ENCODE measurements at places on chromosomes 3 and 15.

DNA sequence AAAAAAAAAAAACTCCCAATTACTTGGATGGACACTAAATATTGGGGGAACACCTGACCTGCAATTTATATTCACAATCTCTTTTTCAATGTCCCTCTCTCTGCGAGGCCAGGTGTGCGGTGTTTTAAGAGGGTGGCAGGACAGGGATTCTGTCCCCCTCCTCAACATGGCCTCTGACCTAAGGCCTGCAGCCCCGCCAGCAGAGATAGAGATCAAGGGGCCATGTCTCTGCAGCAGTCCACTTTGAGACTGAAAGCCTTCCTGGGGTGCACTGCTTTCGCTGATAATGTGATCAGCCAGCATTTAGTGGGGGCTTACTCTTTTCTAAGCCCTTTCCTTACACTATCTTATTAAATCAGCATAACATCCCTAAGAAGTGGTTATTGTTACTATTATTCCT is 419.9 kb downstream of the OCA2 start:
- DNase-seq = no peak

GRCh38 chr3:37601832-37602231 is 259.8 kb upstream of the CTDSPL start:
- DNase-seq = no peak

DNA sequence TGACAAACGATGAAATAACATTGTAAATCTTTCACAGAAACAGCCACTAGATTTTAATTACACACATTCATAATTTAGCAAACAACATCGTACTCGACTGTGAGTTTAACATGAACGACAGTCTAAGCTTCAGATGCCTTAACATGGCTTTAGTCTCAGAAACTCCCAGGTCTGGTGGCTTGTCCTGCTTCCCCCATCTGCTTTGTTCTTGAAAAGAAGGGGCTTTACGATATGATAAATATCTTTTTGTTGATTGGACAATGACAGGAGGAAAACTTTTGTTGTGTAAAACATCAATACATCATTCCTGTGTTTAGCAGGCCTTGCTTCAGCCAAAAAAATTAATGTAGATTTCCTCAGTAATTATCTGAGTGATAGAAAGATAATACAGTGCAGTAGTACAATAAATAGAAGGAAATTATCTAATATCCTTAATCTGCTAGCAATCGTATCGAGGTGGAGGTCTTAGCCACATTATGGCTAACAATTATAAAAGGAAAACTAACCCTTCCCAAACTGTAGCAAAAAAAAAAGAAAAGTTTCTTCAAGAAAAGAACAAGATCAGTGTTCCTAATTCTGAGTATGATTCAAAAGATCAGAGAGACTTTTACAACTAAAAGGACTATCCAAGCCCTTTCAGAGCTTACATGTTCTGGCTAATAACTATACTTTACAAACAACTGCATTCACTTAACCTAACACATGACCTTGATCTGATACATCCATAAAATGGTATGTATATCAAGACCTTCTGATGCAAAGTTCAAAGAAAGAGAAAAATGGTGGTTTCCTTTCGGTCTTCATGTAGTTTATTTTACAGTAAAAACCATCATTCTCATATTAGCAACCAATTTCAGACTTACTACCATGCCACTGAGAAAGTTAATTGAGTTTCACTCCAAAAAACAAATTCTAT is 535.7 kb downstream of the FOXP1 start:
- no peak for DNase-seq

DNA sequence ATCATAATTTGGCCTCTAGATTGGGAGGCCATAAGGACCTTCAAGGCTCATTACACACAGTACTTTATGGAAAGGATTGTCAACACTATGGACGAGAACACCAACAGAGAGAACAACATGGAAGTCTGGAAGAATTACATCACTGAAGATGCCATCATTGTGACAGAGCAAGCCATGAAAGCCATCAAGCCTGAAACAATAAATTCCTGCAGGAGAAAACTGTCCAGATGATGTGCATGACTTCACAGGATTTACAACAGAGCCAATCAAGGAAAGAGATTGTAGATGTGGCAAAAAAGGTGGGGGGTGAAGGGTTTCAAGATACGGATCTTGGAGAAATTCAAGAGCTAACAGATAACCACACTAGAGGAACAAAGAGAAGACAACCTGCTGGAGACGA is 15.9 kb downstream of the IL17RB start:
- no peak for DNase-seq

DNA sequence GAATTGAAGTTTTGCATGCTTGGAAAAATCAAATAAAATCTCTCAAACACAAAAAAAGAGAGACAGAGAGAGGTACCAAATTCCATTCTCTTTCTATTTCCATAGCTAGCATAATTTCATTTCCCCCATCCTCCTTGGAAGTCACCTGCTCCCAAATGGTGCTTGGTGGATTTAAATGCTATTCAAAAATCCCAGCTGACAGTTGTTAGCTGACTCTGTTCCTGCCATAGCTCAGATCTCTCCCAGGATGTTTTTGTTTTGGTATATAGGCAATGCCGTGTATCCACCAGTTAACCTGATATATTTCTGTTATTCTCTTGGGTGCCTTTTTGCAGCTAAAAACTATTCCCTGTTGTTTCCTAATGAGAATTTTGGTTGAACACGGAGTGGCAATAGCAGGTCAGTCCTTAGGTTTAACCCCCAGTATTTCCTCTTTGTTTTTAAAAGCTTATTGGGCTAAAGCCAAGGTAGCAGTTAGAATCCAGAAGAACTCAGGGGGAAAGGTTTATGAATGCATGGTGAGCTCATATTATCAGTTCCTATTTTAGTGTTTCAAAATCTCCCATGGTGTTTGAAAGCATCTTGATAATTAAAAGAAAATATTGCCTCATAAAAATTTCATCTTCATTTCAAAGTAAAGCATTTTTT is 240.0 kb upstream of the GBE1 start:
- no peak for DNase-seq

GRCh38 chr3:137468446-137468845 is 295.7 kb upstream of the SOX14 start:
- DNase-seq = no peak

All from left colon (tissue), 2 donors.